Activated CD4-positive, alpha-beta T cell treated with anti-CD3 and anti-CD28 coated beads for 24 hours (primary cell): ENCODE measurements at places on chromosomes 1 and 21.

DNA sequence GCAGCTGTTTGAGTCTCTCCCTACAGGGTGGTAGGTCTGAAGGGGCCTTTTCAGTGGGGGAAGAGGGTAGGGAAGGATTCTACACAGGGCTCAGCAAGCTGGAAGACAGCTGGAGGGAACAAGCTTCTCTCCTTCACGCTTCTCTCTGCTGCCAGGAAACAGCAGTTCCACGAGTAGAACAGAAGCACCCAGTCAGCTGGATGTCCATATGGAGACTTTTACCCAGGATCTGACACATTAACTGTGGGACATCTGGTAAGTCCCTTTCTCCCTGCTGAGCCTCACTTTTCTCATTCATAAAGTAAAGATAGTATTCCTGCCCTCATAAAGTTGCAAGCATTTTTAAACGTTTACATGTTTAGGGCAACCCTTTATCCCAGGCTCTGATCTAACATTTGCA is 280.3 kb downstream of the OMA1 start:
- DNase-seq: no peak

DNA sequence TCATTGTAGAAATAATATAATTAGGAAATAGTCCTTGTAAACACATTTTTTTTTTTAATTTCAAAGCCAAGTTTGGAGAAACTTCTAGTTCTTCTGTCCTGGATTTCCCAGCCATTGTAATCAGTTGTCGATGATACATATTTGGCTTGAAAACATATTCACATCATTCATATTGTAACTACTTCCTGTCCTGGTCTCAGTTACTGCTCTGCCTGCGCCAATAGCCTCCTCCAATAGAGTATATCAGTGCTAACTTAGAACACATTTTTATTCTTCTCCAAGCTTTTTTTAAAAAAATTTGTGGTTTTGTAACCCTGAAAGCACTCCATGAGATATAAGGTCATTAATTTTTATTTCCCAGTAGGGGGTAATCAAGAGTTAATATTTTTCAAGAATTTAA is 46.1 kb upstream of the FMO2 start:
- no peak for DNase-seq

DNA sequence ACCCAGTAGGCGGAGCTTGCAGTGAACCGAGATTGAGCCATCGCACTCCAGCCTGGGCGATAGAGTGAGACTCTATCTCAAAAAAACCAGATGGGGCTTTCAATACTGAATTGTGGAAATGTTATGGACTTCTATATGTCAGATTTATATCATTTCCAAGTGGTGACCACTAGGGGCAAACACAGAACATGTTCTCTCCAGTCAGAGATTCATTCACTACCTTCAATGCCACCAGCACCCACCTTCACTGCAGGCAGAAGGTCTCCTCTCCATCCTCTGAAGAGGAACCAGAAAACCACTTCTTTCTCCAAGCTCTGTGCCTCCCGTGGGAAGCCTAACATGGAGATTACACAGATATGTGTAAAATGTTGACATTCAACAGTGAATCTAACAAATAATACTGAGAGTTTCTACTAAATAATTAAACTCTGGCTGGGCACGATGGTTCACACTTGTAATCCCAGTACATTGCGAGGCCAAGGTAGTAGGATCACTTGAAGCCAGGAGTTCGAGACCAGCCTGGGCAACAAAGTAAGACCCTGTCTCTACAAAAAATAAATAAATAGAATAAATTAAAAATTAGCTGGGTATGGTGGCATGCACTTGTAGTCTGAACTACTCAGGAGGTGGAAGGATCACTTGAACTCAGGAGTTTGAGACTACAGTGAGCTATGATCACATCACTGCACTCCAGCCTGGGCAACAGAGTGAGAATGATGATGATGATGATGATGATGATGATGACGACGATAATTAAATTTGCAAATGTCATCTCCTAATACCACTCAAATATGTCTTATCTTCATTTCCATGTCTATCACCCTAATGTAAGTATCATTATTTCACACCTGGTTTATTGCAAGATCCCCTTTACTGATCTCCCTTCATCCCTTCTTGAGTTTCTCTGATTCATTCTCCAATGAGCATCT is 151.1 kb downstream of the ZNF281 start:
- no peak for DNase-seq

- DNase-seq: no peak
These were observed 61.1 kb upstream of the TNFSF4 start for GRCh38 chr1:173268261-173268660.

GRCh38 chr1:219325368-219325742 is 151.7 kb downstream of the LYPLAL1 start:
- no peak for DNase-seq

GRCh38 chr21:32770871-32771523 is 558 bp downstream of the PAXBP1 start:
- peak; percentile 11 for DNase-seq

DNA sequence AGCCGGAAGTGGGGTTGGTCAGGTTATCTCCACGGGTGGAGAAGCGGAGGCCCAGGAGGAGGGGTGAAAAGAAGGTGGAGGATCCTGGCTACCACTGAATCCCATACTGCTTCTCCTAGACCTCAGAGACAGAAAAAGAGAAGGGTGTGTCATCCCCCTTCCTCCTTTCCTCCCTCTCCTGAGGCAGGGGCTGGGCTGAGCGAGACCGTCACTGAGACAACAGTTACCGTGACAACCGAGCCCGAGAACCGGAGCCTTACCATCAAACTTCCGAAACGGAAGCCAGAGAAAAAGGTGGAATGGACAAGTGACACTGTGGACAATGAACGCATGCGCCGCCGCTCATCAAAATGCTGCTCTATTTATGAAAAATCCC is 42.1 kb upstream of the NBPF3 start:
- no peak for DNase-seq

DNA sequence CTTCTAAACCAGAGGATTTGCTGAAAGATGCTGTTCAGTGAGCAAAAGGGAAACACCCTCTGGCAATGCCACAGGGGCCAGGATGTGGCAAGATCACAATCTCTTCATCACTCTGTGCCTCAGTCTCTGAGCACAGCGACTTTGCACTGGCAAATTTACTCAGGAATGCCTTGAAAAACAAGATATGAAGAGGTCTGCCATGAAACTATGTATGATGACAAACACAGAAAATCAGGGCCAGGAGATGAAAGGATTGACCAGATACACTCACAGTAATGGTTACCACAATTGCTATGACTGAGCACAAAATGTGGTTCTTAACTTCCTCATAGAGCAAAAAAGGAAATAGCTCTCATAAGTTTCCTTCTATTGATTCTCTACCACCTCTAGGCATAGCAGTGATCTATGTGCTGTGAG is 5.8 kb downstream of the TTC13 start:
- no peak for DNase-seq

DNA sequence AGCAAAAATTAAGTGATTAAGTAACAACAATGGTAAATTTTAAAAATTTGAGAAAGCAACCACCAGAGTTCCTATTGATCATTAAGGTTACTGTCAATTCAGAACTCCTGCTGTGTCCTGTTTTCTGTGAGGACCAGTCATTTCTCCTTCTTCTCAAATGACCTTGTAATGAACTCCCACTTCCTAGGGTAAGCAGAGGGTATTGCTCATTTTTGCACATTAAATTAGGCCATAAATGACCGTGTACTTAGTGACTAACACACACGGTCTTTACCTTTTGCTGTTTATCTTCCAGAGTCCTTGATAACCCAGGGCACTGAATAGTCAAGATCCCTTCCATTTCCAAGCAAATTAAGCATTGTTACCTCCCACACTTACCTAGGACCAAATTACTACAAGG is 227.5 kb upstream of the LYPLAL1 start:
- DNase-seq: no peak

- DNase-seq: no peak
These were observed 24.8 kb downstream of the ATPAF1 start for GRCh38 chr1:46643368-46643775.

DNA sequence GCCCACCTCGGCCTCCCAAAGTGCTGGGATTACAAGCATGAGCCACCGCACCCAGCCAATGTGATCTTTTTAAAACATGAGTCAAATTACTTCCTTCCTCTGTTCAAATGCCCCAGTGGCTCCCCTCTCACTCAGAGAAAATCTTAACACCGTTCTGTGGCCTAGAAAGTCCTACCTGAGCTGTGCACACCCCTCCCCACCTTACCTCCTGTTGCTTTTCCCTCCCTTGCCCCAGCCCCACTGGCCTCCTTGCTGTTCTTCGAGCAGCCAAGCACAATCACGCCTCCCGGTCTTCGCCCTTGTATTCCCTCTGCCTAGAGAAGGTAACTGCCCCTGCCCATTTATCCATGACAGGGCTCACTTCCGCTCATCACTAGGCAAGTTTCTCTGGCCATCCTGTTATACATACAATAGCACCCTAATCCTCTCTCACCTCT is 62.6 kb upstream of the RPL11 start:
- no peak for DNase-seq

GRCh38 chr1:168824418-168825065 is 95.5 kb upstream of the DPT start:
- no peak for DNase-seq

GRCh38 chr1:23019863-23020625 is 776 bp downstream of the KDM1A start:
- no peak for DNase-seq

GRCh38 chr1:205837382-205837970 is 12.5 kb downstream of the PM20D1 start:
- no peak for DNase-seq

DNA sequence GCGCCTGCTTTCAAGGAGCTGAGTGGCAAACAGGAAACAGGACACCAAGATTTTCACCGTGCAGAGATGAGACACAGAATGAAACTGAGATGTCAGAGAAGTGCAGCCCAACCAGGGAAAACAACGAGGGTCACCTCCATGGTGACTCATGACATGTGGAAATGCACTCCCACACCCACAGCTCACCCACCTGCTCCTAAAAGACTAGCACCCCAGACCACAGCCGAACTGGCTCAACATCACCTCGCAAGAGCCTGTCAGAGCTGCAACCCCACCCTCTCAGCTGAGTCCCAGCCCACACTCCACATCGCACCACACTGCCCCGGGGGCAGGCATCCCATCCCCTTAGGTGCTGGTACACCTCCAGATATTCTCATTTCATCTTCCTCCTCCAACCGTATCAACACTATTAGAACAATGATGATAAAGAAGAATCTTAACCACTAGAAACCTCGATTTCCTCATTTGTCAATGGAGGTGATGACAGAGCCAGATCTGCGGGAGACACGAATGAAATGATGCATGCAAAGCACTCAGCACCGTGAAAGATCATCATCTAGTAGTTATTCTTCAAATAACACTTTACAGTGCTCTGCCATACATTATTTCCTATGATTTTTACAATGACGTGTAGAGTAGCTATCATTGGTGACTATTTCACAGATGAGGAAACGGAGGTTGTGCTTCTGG is 103.2 kb downstream of the DMRTB1 start:
- DNase-seq: peak; percentile 7

GRCh38 chr1:67632811-67633655 is 52.0 kb upstream of the GADD45A start:
- no peak for DNase-seq

DNA sequence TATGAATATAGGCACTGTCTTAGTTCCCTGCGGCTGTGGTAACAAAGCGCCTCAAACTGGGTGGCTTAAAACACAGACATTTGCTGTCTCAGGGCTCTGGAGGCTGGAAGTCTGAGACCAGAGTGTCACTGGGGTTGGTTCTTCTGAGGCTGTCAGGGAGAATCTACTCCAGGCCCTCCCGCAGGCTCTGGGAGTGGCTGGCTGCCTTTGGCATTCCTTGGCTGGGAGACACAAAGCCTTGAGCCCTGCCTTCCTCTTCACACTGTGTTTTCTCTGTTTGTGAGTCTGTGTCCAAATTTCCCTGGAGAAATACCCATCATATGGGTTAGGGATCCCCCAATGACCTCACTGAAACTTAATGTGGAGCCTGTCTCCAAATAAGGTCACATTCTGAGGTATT is 38.5 kb downstream of the B3GALT5 start:
- DNase-seq: no peak

DNA sequence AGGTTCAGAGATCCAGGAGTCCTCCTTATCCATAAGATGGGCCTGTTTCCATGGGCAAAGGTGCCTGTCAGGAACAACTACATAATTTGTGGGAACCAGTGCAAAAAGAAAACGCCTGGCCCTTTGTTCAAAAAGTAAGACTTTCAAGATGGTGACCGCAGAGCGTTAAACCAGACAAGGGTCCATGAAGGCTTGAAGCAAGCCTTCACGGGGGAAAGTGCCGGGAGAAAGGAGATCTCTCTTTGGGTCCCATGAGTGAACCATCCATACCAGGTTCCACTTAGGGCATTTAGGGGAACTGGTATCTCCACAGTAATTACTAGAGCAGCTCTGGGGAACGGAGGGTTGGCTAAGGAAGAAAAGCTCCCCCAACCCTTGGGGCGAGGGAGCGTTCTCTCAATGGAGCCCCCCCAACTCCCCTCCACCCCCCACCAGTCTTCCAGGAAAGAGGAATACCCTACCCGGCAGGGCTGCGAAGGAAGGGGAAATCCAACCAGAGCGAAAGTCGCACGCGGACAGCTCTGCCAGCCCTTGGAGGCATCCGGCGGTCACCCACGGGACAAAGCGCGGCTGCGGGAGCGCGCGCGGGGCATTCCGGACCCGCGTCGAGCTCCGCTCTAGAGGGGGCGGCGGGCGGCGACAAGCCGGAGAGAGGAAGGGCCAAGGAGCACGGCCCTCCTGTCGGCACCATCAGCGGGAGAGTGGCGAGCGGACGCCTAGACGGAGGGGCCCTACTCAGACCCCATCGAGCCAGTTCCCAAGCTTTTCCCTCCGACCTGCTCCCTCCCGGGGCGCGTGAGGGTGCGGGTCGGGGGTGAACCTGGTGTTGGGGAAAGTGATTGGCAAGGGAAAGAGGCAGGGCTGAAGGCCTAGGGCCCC is 687 bp upstream of the RASSF5 start:
- no peak for DNase-seq

DNA sequence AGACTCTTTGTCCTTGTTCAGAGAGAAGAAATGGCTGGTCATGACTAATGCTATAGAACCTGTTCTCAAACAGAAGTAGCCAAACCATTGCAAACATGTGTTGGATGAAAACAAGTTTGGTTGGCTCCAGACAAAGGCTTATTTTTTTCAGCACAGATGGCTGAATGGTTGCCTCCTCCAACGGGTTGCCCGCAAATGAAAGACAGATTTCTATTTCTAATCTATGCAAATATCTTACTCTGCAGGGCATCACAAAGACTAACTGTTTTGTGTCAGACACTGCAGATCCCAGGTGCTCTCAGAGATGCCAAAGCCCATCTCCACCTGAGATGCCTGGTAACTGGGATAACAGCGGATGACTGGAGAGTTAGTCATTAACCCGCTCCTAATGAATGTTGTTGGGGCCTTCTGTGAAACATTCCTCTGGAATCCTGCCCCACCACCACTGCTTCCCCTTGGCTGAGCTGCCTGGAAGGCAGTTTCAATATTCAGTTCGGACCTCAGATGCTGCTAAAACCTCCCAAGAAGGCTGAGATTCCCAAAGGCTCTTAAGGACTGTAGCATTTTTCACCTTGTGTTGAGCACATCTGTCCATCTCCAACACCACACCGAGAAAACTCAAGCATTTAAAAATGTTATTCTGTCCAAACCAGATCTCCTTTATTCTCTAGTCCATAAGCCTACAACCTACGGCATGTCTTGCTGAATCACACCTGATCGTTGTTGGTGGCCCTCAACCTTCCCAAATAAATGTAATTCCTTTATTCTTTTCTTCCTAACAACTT is 104.4 kb downstream of the PTPN14 start:
- DNase-seq: no peak
